ENCODE measurements at places on chromosomes 12 and 14.
A peak's percentile ranks its signal among the peaks of the same experiment; 100 is the strongest.

DNA sequence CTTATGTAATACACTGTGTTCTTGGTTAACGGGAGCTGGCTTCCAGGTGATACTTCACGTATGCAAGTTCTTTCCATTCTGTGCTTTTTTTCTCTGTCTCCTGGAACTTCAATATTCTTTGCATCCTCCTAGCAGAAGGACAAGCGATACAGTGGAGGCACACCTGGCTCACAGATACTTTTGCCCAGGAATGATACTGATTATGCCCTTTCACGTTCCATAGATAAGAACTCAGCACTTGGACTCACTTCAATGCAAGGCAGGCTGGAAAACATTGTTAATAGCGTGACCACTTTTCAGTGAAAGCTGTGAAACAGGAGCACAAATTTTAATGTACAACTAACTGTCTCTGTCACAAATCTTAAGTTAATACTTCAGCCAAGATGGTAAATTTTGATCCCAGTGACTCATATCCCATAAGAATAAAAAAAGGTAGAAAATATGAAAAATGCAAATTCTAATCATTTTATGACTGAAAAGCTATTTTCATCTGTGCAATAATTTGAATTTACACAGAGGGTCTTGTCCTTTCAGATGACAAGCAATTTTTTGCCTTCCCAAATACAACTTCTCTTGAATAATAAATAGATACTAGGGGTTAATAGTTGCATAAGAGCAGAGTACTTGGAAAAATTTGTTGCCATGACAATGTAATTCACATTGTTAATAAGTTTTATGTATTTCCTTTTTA is 919.0 kb downstream of the GALC start:
- DNase-seq, result no peak

DNA sequence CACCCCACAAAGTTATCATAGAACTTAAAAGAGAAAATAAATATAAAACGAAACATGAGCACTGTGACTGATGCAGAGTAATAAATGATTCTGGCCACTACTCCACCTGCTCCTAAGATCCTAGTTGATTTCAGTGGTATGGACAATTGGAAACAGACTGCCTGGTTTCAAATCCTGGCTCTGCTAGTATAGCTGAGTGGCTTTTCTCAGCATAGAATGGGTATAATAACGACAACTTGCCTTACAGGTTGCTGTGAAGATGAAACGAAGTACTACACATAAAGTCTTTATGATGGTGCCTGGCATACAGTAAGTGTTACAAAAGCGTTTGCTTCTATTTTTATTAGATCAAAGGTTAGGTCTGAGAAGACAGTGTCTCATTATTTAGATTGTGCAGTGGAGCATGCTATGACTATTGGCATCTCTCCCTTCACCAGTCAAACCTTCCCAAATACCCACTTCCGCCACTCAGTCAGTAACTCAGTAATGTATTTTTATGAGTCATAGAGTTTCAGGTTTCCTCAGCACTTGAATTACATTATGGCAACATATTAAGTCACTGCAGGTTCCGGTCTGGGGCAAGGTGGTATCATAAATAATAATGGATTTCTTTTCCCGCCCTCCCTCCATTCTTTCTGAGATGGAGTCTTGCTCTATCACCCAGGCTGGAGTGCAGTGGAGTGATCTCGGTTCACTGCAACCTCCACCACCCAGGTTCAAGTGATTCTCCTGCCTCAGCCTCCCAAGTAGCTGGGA is 29.7 kb upstream of the NR2C1 start:
- DNase-seq, result no peak

DNA sequence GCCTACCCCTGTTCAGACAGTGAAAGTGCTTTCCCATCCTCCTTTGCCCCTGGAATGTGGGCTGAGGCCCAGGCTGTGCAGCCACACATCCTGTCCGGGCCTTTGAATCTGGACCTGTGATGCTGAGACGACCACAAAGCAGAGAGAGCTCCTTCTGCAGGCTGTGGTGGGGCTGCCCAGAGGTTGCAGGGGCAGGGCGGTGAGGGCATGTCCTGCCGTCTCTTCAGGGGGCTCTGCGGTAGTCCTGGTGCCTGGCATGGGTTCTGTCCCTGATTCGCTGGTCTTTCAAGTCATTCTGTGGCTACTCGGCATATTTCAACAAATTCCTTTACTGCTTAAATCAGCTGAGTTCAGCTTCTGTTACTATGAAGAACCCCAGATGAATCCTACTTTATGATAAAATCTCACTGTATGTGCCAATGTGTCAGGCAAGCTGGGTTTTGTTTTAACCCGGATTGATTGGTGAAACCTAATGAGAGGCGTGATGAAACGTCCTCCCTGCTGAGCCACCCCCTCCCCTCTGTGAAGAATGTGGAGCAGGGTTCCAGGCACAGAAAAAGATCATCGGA is 63.4 kb upstream of the DICER1 start:
- peak; percentile 20 for DNase-seq

DNA sequence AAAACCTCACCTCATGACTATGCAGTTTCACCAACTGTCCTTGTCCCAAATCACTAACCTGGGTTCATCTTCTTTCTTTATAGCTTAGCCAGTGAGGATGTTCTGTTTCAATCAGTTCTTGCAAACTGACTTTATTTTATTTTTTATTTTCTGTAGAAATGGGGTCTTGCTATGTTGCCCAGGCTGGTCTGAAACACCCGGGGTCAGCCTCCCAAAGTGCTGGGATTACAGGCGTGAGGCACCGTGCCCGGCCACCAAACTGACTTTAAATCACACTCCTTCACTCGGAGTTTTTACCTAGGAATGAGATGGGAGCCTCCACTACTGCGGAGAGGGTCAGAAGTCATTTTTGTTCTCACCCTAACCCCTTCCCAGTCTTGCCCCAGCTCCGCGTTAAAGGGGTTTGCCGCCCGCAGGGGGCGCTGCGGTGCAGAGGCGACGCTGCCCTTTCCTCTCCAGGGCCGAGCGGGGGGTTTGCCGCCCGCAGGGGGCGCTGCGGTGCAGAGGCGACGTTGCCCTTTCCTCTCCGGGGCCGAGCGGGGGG is 7.0 kb upstream of the B4GALNT3 start:
- no peak for DNase-seq

DNA sequence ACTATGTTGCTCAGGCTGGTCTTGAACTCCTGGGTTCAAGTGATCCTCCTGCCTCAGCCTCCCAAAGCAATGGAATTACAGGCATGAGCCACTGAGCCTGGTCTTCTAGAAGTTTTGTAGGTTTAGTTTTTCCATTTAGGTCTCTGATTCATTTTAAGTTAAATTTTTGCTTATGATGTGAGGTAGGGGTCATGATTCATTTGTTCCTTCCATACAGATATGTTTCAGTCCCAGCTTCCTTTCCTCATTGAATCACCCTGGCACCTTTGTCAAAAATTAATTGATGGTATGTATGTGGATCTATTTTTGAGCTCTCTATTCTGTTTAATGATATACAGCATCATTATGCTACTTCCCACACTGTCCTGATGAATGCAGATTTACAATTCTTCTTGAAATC is 25.6 kb upstream of the CABP1 start:
- no peak for DNase-seq

DNA sequence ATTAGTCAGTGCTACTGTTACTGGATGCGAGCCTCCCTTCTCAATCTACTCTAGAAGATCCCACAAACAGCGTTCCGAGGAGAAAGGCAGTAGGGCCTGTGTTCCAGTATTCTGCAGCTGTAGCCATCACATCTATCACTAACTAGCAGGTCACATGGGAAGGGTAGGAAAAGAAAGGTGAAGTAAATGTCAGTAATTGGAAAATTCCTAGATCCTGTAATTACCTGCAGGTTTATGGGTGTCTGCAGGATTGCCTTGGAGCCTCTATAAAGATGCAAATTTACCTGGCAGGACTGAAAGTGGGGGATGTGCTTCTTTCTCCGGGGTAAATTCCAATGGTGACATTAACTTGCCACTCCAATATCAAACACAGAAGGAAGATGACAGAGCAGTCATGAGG is 77.8 kb downstream of the FERMT2 start:
- no peak for DNase-seq

DNA sequence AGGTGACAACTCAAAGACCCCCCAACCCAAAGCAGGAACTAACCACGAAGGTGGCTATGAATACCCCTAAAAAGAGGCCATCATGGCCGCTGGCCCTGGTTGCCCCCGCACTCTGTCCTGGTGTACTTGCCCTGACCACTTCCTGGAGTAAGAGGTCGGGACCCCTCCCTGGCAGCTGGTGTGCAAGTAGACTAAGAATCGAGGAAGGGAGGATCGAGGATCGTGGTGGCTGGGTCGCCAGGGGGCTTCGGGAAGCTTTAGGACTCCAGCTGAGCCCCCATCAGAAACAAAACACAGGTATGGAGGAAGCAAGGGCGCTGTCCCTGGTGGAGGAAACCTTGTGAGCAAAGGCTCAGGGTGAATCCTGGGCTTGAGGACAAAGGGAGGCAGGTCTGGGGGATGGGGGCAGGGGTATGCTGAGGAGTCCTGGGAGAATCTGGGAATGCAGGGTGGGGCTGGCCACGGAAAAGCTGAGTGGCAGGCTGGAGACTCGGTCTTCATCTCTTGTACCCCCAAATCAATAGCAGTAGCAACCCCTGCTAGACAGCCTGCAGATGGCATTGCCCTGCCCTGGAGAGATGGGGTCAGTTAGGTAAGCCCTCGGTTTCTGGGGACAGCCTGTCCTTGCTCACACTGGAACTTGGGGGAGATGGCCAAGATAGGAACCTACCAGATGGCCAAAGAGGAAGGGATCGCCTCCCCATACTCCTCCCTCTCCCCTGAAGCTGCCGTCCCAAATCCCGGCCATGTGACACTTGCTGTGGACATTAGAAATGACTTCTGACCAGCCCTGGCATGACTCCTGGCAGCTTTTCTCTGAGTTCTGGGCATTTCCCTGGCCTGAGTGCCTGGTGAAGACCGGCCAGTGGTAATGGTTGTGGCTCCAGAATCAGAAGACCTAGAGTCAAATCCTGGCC is 45.3 kb upstream of the ESRRB start:
- DNase-seq, result no peak

- DNase-seq, result no peak
These were observed 27.2 kb upstream of the MDM2 start for GRCh38 chr12:68780731-68781130.

DNA sequence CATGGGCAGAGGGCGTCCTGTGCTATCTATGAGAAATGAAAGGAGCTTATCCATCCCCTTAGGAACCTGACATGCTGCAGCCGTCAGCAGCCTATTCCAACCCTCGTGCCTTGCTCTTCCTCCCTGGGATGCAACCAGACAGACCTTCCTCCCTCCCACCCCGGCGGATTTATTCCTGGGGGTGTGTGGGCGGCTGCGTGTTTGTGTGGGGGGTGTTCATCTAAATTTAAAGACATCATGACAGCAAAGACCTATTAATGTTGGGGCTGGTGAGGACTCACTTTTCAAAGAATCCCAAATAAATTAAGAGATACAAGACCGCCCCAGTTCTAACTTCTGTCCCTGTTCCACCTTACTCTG is 52.0 kb downstream of the WSCD2 start:
- DNase-seq, result no peak

- no peak for DNase-seq
These were observed 106.0 kb downstream of the GRIP1 start for GRCh38 chr12:66572845-66573244.

GRCh38 chr12:119180380-119181040 is 1.8 kb downstream of the HSPB8 start:
- no peak for DNase-seq

DNA sequence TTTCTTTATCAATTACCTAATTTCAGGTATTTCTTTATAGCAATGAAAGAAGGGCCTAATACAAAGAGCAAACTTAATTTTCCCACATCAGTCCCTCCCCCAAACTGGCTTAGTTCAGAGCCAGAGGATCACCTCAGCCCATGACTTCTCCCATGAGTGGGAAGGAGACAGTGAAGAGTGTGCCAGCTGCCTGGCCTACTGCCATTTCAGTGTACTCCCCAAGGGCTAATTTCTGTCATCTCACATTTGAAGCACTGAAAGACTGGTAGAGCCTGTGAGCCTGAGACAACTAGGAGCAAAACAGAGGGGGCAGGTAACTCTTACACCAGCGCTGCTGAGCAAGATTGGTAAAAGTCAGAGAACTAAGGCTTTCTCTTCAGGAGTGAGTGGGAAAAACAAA is 29.1 kb upstream of the ADAM20 start:
- DNase-seq, result no peak

Measured in neural progenitor cell (in vitro differentiated cells).